ENCODE measurements at places on chromosomes 16 and 17. TPM values are rescaled to one million over a fixed set of nuclear protein-coding genes. Genes with fewer than 3 reads are reported as not detected.

ITGB4 gene
- not detected for polyA plus RNA-seq

GRCh38 chr17:43463241-43463640 is 20.5 kb upstream of the DHX8 start:
- DNase-seq, result no peak

NACA2 gene
- not detected for polyA plus RNA-seq

CMTM1 gene
- polyA plus RNA-seq, result 0.26 TPM

DNA sequence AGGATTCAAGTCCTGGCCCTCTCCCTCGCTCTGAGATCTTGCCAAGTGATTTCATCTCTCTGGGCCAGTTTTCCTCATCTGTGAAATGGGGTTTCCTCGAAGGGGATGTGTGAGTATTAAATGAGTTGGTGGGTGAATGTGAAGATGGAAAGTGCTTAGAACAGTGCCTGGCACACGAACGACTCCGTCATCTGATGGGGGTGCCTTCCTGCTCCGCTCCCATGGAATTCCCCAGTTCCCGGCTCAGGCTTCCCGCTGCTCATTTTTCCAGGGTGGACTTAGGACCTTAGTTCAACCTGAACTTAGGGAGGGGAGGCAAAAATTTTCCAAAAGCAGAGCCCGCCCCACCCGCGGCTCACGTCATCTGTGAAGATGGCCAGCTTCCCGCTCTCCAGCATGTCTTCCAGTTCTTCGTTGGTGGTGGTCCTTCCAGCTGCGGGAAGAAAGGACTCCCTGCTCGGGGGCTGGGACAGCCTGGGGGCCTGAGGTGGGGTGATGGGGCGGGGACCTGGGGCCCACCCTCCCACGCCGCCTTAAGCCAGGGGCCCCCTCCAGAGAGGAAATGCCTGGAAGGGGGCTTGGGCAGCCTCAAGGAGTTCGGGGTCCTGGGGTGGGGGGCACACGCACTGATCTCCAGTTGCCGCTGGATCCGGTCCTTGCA is 11.4 kb downstream of the HSD3B7 start:
- no peak for DNase-seq

EVPL gene
- not detected for polyA plus RNA-seq

Data from CD4-positive, CD25-positive, alpha-beta regulatory T cell (primary cell).